T-helper 9 cell (primary cell): ENCODE measurements at places on chromosomes 12 and 14.

DNA sequence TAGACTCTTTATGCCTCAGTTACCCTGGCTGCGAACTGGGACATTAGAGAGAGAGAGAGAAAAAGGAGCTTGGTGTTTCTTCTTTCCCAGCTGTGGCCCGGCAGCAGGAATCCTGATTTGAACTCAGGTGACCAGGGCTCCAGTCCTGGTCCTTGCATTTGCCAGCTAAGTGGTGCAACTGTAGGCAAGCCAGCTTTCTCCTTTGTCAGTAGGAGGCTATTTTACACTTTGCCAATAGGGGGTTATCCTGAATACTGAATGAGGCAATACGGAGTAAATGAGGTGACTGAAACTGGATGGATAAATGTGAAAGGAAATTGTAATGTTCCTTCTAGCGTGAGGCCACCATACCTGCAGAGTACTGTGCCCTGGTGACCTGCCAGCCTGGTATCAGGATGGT lies 27.8 kb downstream of the KCNA5 start:
- DNase-seq = no peak

DNA sequence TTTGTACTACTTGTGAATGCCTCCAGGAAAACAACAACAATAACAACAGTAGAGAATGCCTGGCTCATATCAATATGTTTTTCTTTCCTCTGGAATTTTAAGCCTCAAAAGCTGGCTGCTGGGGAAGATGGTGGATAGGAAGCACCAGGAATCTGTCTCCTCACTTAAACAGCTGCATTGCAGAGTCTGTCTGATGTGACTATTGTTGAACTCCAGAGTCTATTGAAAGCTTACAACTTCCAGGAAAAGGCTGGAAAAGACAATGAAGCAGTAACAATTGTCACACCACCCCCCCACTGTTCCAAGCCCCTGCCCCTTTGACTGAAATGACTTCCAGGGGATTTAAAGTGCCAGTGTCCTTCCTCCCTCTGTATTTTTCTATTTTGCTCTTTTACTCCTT lies 309.7 kb downstream of the BMP4 start:
- no peak for DNase-seq

DNA sequence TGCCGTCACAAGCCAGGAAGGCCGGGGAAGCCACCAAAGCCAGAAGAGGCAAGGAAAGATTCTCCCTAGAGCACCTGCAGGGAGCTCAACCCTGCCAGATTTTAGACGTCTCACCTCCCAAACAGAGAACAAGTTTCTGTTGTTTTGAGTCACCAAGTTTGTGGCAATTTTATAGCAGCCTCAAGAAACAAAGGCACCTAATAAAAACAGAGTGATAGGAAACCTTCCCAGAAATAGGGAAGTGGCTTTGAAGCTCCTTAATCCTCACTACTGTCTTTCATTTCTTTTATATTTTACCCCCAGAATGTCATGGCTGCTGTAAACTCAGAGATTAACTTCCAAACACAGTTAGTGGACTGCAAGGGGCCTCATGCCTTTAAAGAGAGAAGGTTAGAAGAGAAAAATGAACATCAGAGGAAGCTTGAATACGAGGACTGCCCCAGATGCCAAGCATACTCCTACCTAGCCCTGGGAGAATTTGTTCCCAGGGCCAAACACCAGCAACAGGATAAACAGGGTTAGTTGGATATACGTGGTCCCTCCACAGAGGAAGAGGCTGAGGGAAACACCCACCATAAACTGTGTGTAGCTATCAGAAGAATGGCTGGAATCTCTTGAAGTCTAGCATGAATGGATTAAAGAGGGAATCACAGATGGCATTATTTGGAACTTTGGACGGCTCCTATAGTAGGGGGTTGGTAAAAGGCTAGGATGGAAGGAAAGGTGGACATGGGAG lies 148.3 kb downstream of the KCNA5 start:
- DNase-seq = no peak

GRCh38 chr14:75831952-75832351 lies 149.8 kb downstream of the TGFB3 start:
- no peak for DNase-seq

GRCh38 chr14:102203382-102203781 lies 63.7 kb downstream of the WDR20 start:
- no peak for DNase-seq

- DNase-seq = no peak
These were observed 99.2 kb downstream of the PIWIL1 start for GRCh38 chr12:130436741-130437501.
